COLO829 (cell line): ENCODE measurements at places on chromosomes 1 and 21.

GRCh38 chr1:7060745-7061144 is 275.5 kb downstream of the CAMTA1 start:
- DNase-seq: no peak

DNA sequence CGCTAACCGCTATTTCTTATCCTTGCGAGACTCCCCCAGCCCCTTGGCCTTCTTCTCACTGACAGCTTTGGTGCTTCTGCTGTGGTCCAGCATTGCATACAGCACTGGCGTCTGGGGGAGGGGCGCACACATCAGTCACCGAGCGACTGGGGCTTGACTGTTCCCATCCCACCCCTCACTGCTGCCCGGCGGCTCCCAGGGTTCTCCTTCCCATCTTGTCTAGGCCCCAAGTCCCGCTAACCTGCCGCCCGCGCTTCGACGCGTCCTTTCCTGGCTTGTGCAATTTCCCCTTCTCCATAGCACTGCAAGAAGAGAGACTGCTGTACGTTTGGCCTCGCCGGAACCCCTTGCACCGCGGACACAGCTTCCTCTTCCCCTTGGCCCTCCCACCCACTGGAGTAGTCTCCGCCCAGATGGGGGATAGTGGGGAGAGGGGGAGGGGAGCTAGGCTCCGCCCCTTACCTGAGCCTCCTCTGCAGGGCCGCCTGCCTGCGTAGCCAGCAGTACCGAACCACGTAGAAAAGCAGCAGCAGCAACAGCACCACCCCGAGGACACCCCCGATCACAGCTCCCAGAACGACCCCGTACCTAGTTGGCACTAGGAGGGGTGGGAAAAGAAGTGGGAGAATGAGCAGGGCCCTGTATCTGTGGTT is 3.8 kb downstream of the MPZ start:
- DNase-seq: no peak

DNA sequence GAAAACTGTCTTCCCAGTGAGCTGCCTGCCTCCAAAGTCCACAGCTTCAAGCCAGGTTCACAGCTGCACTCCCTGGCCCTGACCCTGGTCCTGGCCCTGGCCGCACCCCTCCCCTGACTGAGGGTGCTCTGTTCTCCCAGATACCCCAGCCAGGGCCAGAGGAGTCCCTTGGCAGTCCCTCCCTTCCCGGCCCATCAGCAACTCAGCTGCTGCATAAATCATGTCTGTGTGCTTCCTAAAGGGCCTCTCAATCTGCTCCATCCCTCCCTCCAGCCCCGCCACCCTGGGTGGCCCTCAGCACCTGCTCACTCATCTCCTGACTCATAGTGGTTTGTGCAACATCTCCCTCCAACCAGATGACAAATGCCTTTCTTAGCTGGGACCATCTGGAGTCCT is 24.8 kb upstream of the C1orf174 start:
- no peak for DNase-seq

DNA sequence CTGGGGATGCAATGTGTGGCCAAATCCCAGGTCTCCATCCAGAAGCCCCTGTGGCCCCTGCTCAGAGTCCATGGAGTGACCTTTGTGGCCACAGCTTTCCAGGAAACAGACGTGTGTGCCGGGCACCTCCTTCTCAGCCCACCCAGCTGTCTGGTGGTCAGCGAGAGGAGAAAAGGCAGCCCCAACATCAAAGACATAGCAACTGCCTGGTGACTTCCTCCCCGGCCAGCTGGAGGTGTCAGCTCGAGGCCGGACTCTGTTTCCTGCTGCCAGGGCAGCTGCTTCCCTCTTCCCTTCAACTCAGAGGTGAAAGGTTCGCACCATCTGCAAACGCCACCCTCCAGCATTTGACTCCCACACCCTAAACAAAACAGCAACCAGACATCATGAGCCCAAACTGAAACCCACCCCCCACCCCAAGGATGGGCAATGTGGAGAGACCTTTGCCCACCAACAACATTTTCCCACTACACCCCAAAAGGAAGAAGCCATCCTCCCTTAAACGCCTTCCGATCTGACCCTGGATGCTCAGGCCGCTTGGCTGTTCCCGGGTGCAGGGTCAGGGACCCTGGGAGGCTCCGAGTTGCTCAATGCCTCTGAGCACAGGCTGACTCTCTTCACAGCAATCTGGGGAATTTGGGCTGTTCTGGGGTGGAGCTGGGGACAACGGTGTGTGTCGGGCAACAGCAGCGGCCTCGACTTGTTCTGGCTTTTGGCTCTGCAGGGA is 162.3 kb downstream of the PSMG1 start:
- no peak for DNase-seq

- DNase-seq: no peak
Measured at GRCh38 chr1:109914587-109915240, 4.1 kb downstream of the CSF1 start.
